ENCODE measurements at places on chromosomes 7 and 10. TPM values are rescaled to one million over a fixed set of nuclear protein-coding genes. Genes with fewer than 3 reads are reported as not detected.

PLEKHS1 gene
- not detected for total RNA-seq

NUTM2D gene
- total RNA-seq: 6.2 TPM

DNA sequence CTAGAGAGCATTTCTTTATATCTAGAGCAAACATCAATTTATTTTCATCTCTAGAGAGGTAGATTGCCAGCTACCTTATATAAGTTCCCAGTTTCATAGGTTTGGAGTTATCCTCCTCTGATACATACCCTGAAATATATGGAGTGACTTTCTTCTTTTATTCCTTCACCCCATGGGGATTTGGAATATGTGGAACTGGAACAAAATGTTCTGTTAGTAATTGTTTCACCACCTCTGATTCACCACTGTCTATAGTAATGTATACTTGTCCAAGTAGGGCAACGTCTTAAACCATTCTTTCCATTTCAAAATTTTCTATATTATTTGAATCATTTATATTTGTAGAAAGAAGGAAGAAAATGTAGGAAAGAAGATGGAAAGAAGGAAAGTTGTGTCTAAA is 511.2 kb upstream of the KCND2 start:
- H3K4me3 ChIP-seq: no peak overlapping the region
- no peaks in the 10 kb centered on the region for H3K4me1 ChIP-seq
- H3K36me3 ChIP-seq: no peaks in the 10 kb centered on the region
- DNase-seq: no peak

DNA sequence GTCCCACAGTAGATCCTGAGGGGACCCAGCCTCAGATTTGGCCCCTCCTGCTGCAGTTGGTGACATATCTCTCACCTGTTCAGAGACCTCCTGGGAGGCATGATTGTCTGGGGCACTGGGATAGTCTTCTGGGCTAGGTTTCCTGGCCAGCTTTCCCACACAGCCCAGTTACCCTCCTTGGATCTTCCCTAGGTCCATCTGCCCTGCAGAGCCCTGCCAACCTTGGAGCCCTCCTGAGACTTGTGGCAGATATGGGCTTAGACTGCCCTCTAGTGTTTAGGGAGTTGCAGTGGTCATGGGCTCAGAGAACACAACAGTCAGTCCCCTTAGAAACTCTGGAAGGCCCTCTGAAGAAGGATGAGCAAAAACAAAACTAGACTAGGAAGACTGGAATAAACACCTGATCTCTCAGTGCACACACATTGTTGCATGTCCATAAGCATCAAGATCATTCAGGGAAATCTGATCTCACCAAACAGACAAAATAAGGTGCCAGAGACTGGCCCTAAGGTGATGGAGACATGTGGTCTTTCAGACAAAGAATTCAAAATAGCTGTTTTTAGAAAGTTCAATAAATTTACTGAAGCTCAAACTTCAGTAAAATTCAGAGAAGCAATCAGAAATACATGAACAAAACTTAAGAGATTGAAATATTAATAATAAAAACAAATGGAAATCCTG is 324.6 kb downstream of the ATRNL1 start:
- H3K27me3 ChIP-seq: no peaks in the 10 kb centered on the region
- peak; percentile 20 for DNase-seq

GRCh38 chr10:129089341-129089740 is 377.7 kb upstream of the MGMT start:
- DNase-seq: no peak
- no peaks in the 10 kb centered on the region for H3K4me1 ChIP-seq
- H3K27me3 ChIP-seq: no peaks in the 10 kb centered on the region
- H3K4me3 ChIP-seq: no peak overlapping the region
- H3K27ac ChIP-seq: no peak overlapping the region

DNA sequence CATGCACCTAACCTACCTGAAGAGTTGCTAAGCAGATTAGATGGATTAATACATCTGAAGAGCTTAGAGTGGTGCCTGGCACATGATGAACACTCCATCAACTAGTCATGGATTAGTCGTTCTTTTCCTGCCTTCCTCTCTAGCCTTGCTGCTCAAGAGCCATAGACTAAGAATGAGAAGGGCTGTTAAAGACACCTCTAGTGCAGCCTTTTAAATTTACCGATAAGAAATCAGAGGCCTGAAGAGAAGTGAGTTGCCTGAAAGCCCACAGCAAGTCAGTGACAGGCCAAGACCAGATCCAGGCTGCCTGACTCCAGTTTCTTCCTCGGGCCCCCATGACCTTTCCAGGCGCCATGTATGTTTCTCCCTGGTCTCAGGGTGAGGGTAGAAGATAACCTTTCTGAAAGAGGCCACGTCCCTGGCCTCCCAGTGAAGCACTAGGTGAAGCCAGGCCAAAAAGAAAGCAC is 6.5 kb downstream of the TSPAN15 start:
- no peaks in the 10 kb centered on the region for H3K4me1 ChIP-seq
- no peaks in the 10 kb centered on the region for H3K27me3 ChIP-seq
- H3K4me3 ChIP-seq: no peak overlapping the region
- H3K36me3 ChIP-seq: no peaks in the 10 kb centered on the region
- H3K27ac ChIP-seq: no peak overlapping the region
